ENCODE measurements at places on chromosomes 12 and 14. TPM values are rescaled to one million over a fixed set of nuclear protein-coding genes. Genes with fewer than 3 reads are reported as not detected.

The SIX4 gene
- total RNA-seq: 15.6 TPM

The GUCY2C gene
- total RNA-seq: not detected

The CIDEB gene
- total RNA-seq: 0.36 TPM

DNA sequence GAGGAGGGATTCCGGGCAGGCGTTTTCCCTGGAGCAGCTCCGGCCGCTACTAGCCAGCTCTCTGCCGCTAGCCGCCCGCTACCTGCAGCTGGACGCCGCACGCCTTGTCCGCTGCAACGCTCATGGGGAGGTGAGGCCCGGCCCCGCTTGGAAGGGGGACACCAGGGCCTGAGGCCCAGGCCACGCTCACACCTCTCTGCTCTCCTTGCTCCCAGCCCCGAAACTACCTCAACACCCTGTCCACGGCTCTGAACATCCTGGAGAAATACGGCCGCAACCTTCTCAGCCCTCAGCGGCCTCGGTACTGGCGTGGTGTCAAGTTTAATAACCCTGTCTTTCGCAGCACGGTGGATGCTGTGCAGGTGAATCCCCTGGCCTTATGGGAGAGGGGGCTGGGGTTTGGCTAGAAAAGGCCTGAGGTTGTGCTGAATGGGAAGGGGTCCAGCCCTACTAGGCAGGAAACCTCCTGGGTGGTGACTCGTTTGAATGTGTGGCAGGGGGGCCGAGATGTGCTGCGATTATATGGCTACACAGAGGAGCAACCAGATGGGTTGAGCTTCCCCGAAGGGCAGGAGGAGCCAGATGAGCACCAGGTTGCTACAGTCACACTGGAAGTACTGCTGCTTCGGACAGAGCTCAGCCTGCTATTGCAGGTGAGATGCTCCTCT, 597 bp downstream of the RNF31 start:
- DNase-seq: peak; percentile 78

The NRL gene
- 1.5 TPM for total RNA-seq

The EGLN3 gene
- total RNA-seq: 0.29 TPM

The APOLD1 gene
- total RNA-seq: 3.3 TPM

The BRMS1L gene
- 3.6 TPM for total RNA-seq

The SLC8B1 gene
- total RNA-seq: 19.5 TPM

The KRT75 gene
- not detected for total RNA-seq
